ENCODE measurements at places on chromosomes 2 and 18.

GRCh38 chr2:96579422-96579821 is 42.9 kb downstream of the ARID5A start:
- no peak for DNase-seq

DNA sequence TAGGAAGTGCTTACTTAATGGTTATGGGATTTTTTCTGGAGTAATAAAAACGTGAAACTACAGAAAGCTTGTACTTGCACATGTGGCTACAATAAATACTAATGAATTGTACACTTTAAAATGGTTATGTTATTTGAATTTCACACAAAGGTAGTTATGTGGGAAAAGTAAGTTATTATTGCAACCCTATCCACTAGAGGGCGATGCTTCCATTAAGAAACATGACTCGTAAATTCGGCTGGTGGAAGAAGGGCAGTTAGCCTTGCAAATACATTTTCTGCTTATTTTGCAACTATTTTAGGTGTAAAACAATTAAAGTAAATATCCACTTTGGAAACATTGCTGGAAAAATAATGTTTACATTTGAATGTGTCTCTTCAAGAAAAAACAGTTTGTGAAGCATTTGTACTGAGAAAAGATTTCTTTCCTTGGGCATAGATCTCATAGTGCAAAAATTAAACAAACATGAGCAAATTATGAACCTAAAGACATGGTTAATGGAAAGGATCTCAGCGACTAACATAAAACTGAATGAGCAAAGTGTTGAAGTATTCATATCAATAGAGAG is 68.1 kb upstream of the CSRNP3 start:
- peak; percentile 57 for DNase-seq

DNA sequence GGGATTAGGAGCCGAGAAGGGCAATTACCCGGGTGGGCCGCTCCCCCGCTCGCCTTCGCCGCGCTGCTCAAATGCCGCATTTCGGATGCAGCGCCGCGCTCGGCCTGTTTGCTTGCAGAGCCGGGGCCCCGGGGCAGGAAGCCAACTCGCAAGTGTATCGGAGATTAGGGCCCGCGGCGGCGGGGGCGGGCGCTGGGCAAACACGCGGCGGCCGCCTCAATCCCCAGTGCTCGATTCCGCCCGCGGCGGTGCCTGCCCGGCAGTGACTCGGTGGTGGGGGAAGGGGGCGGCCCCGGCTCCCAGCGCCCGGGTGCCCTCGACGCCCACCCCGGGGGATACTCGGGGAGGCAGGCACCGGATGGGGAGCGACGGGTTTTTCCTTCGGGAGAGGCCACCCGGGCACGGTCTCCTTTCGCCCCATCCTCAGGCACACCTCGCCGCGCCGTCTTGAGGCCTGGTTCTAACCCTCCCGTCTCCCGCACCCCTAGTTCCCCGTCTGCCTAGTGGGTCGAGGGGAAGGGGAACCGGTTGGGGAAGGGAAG is 26.6 kb upstream of the NOTO start:
- no peak for DNase-seq

DNA sequence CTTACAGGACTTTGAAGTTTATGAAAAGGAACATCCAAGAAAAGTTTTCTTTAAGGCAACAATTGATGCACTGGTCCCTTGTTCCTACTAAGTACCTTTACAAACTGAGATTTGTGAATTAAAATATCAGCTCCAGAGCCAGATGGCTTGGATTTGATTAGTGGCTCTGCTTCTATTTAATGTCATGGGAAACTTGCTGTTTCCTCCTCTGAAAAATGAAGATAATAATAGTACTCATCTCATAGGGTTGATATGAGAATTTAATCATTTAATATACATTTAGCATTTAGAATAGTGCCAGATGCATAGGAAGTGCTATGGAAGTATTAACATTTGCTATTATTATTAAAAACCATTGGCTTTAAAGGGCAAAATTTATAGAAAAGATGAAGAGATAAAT is 2.6 kb upstream of the GAREM1 start:
- no peak for DNase-seq

DNA sequence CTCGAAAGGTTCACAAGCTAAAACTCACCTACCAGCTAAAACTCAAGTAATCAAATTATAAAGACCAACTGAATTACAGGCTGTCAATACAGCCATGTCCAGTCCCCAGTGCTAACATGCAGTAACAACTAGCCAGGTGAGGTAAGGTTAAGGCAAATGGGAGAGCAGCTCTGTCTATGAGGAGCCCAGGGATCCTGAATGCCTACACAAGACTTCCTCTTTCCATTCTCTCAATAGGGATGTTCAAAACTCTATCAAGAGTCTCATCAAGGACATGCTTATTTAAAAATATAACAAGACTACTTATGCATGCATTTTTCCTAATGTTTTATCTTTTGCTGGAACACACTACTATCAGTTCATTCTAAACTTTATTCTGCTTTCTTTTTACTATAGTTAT is 20.4 kb downstream of the REV1 start:
- no peak for DNase-seq

DNA sequence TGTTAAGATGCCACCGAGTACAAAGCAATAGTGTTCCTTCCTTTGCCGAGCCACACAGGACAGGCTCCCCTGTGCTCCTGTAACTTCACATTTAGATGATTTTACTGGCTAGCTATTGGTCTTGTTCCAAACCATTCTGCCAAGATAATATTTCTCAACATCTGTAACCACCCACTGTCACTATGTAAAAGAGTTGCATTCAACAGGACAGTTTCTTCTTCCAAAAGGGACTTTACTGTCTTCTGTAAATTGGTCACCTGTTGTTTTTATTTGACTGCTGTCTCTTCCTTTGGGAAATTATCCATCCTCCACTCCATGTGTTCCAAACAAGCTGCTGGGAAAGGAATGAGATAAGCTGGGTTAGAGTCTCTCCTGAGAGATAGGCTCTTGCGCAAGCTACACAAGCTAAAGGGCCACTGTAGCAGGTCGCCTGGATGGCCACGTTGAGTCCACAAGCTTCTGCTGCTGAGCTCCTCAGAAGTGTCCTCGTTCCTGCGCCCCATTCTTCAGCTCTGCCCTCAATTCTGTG is 14.4 kb upstream of the BZW1 start:
- peak; percentile 32 for DNase-seq

DNA sequence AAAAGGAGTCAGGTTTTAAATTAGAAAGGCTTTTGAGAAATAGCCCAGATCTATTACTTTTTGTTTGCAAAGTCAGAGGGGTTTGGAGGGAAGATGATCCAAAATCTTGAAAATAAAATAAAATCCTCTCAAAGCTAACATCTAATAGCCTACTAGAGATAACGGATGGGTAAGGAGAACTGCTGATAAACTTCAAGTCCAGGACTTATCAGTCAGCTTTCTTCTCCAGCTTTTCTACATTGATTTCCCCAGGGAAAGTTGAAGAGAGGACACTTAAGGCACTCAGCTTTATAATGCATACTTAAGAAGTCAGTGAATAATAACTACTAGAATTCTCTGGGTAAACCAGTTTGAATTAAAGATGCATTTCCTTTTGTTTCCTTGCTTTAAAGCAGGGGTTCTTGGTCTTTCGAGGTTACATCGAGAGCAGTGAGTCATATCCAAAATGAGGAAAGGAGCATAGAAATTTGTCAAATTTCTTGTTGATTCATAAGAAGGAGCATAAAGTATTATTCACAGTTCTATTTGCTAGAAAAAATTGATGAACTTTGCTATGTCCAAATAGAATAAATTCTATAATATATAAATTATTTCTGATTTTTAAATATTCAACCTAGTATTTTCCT is 43.2 kb upstream of the ITPRID2 start:
- DNase-seq, result peak; percentile 11

DNA sequence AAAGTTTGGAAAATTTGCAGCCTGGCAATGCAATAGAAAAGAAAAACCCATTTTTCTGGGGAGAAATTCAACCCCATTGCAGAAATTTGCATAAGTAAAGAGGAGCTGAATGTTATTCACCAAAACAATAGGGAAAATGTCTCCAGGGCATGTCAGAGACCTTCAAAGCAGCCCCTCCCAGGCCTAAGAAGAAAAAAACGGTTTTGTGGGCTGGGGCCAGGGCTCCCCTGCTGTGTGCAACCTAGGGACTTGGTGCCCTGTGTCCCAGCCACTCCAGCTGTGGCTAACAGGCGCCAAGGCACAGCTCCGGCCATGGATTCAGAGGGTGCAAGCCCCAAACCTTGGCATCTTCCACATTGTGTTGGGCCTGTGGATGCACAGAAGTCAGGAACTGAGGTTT is 224.5 kb downstream of the TXNL1 start:
- DNase-seq, result no peak

DNA sequence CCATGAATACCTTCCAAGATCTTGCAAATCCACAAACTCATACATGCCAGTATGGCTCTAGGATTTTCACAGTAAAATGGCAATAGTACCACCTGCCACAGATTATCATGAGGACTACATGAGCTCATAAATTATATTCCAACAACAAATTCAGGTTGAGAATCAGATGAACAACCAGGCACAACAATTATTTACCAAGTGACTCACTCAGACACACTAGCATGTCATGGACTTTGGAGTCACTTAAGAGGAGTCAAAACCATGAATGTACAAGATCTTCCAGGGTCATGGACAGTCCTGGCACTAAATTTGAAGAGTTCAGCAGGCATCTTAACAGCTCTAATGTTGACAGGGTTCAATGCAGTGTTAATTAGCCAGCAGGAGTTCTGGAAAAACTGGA is 34.4 kb upstream of the BZW1 start:
- no peak for DNase-seq

DNA sequence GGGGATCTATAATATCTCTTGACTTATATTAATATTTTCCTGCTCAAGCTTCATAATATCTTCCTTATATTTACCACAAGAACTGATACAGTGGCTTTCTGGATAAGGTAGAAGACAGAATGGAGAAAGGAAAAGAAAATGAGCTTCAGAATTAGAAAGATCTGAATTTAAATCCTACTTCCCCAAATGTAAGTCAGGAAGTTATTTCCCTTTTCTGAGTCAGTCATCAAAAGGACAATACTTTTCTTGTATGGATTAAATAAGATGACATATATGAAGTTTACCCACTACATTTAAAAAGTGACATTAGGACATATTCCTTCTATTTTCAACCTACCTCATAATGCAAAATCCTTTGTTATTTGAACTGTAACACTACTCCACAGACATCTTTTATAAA is 19.0 kb downstream of the KRCC1 start:
- DNase-seq, result no peak

DNA sequence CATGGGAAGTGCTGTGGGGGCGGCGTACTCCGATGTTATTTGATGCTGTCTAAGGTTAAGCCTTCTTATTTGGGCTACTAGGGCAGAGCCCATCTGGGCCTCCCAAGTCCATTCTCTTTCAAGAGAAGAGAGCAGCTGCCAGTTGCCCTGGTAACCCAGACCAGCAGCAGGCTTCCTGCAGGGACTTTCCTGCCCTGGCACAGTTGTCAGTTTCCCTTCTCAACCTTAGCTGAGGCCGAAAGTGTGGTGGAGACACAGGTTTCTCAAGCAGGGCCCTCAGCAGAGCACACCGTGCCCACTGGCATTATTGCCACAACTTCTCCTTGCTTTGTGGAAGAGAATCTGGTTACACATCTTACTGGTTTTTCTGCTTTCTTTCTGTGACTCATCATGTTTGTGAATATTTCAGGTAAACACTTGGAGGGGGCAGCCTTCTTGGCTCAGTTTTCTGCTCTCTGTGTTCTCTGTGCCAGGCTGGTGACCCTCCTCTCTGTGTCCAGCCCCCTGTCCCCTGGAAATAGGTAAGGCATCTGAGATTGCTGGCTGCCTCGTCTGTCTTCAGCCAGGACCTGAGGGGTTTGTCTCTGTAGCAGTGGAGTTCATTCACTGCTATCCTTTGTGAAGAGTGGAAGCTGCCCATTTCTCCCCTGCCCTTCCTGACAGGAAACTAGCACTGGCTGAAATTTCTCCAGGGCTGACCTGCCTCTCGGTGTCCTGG is 111.0 kb downstream of the B3GNT2 start:
- no peak for DNase-seq

GRCh38 chr2:190875891-190876290 is 4.7 kb upstream of the GLS start:
- no peak for DNase-seq
